ENCODE measurements at places on chromosomes 1 and 21.

DNA sequence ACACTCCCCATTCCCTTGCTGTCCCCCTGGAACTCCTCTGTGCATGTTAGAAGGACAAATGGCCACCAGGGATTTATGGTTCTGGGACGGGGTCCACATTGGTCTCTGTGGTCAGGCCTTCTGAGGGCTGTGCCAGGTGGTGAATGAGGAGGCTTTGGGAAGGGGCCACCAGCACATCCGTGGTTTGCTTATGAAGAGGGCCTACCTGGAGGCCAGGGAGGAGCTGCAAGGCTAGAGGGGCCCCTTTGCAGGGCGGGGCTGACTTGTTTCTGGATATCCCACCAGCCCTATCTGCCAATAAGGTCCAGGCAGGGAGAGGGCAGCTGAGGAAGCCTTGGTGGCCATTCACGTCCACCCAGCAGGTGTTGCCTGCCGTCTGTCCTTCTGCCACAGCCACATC lies 24.9 kb downstream of the KCNA10 start:
- DNase-seq: no peak

GRCh38 chr1:20325844-20326420 lies 35.3 kb downstream of the VWA5B1 start:
- DNase-seq: no peak

DNA sequence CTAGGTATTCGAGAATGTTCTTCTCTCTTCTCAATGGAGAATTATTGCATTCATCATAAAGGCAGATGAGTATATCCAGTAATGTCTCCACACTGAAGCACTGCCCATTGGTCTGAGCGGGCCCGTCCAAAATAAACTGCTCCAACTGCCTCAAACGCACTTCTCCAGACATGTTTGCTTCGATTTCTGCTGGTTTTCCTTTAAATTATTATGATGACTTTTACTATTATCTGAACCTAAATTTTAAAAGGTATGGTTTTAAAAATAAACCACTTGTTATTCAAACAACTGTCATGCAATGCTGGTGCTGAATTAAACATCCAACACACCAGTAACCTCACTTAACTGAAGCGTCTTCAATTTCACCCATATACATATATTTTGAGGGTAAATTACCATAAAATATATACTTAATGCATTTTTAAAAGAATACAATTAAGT lies 1.3 kb downstream of the CDC42BPA start:
- DNase-seq: no peak

- no peak for DNase-seq
These were observed 31.7 kb upstream of the HAO2 start for GRCh38 chr1:119336848-119337247.

GRCh38 chr1:165350840-165351239 lies 5.7 kb downstream of the LMX1A start:
- no peak for DNase-seq

DNA sequence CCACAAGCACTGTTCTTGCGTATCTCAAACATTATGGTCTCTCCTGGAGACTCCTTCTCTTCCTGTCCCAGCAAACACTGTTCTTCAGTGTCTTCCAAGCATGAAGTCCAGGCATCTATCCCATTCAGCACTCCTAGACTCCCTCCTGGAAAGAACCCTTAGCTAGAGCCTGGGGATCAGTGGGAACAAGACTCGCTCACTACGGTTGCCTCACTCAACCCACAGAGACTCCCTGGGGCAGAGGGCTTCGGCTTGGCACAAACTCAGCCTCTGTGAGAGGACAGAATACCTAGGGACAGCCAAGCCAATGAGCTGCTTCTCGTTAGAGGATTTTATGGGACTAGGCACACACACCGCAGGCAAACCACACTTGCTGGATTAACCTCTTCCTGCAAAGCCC lies 86.5 kb upstream of the IPO9 start:
- no peak for DNase-seq

DNA sequence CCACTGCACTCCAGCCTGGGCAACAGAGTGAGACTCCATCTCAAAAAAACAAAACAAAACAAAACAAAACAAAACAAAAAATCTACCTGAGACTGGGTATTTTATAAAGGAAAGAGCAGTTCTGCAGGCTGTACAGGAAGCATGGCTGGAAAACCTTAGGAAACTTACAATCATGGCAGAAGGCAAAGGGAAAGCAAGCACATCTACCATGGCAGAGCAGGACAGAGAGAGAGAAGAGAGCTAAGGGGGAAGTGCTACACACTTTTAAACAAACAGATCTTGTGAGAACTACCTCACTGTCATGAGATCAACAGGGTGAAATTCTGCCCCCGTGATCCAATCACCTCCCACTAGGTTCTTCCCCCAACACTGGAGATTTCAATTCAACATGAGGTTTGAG lies 198.3 kb upstream of the SAMSN1 start:
- DNase-seq: no peak

GRCh38 chr21:27108228-27108627 lies 141.3 kb upstream of the ADAMTS5 start:
- DNase-seq: no peak

GRCh38 chr1:153488731-153489130 lies 28.3 kb upstream of the S100A7 start:
- no peak for DNase-seq

DNA sequence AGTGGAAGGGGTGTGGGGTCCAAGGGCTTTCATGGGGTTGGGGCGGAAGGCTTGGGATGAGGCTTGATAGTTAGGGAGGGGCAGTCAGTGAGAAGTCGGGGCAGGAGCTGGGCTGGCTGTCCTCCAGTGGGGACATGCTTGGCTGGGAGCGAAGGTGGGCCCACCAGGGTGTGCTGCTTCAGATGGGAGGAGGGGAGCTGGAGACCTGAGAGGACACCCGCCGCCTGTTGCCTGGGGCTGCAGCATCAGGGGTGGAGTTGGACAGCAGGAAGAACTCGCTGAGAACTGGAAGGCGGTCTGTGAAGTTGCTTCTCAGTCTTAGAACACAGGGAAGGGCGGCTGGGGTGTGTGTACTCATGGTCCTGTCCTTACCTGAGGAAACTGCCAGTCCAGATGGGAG lies 1.6 kb downstream of the THEM5 start:
- DNase-seq: no peak

DNA sequence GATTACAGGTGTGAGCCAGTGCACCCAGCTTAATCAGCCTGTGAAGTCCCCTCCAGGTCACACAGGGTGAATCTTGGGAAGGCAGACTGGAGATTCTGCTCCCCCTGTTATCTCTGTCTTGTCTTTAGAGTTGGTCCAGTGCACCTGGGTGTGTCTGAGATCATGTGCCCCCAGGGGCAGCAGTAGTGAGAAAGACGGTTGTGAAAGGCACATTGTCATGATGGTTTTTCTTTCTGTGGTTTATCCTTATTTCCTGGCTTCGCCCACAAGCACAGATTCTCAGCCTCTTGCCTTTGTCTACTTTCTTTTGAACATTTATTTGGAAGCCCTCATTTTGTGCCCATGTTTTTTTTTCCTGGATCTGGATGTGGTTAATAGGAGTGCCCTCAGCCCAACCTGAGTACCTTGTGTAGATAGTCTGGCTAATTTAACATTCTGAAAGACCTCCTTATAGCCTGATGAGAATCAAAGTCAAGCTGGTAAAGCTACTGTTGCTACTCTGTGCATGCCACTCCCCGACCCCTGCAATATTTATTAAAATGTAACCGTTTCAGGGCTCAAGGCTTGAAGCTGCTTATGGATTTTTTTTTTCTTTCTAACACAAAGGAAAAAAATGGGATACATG lies 23.7 kb downstream of the UCK2 start:
- no peak for DNase-seq

GRCh38 chr21:44378646-44379514 lies 25.5 kb downstream of the TRPM2 start:
- DNase-seq: no peak

DNA sequence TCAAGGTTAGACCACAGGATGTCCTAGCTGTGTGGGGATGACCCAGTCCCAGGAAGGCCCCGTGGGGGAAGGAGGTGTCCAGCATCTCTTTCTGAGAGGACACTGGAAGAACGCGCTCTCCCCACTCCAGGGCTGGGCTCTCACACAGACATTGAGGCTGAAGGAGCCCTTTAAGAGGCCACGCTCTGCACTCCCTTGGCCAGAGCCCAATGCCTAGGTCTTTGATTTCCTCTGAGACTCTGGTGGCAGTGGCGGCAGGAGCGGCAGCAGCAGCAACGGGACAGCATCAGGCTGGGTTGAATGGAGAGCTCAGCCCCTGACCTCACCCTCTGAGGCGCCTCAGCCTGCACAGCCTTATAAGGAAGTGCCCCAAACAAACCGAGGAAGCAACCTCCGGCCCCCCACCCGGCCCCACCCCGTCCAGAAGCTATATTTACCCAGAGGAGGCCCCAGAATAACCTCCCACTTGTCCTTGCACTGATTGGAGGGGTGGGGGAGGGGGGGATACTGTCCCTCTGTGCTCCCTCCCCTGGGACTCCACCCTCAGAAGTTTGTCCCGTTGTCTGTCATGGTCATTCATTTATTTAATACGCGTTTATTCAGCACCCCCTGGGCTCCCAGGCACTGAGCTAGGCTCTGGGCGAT lies 12.3 kb downstream of the NES start:
- DNase-seq: no peak

GRCh38 chr1:159142391-159142663 lies 29.1 kb upstream of the CADM3 start:
- no peak for DNase-seq

GRCh38 chr1:8520483-8520966 lies 202.6 kb downstream of the SLC45A1 start:
- DNase-seq: no peak

DNA sequence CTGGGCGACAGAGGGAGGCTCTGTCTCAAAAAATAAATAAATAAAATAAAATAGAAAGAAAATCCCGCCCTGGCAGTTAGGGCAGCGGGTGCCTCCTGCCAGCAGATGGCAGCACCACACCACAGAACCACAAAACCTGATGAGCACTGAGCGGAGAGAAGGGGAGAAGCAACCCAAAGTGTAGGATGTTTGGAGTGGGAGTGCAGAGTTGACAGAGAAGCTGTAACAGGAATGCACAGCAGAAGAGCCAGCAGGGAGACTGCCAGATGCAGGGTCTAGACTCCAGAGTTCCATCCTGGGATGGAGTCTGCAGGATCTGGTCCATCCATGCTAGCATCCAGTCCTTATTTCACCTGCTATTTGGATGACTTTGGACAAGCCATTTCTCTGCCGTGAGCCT lies 29.7 kb upstream of the KIRREL1 start:
- DNase-seq: peak; percentile 11

- no peak for DNase-seq
These were observed 149.3 kb downstream of the HMGB4 start for GRCh38 chr1:34013136-34013535.

DNA sequence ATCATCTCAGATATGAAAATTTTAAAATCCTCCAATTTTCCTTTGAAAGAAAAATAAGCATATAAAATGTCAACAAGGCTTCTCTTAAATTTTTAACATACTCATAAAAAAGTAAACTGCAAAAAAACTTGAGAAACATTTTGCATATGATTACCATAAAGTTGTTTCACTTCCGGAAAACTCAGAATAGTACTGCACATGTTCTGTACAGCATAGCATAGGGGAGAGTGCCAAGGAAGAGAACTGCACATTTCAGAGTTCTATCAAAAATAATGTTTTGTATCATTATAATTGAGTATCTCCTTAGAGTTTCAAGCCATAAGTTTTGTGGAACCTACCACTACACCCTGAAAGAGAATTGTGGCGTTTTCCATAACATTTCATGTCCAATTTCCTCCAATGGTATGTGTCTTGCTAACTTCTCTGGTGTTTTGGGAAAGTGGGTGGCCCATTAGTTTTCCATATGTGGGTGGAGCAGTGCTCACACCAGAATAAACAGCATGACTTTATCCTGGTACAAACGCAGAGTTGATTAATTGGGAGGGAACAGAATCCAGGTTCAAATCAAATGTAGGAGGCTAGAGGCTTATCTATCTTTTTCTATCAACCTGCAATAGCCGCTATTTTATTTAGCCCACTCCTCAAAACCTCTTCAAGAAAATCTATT lies 430.9 kb downstream of the LMO4 start:
- no peak for DNase-seq
